ENCODE measurements at places on chromosomes 11 and 22.

DNA sequence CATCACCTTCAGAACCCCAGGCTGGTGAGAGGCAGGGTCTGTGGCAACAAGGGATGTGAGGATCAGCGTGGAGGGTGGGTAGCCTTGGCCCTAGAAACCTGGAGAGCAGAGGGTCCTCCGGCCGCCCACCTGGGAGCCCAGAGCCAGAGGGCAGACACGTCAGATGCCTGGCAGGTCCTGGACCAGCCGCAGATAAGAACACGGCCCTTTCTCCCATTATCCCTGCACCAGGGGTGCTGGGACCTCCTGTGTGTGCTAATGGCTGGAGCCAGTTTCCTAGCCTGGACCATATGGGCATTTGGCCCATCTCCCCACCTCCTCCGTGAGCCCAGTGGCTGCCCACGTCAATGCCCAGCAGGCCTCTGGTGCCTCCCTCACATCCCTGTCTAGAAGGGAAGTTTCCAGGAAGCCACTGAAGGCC, 88.4 kb downstream of the MORC2 start:
- no peak for DNase-seq

GRCh38 chr11:108278546-108278945, 55.7 kb downstream of the ATM start:
- DNase-seq: no peak

DNA sequence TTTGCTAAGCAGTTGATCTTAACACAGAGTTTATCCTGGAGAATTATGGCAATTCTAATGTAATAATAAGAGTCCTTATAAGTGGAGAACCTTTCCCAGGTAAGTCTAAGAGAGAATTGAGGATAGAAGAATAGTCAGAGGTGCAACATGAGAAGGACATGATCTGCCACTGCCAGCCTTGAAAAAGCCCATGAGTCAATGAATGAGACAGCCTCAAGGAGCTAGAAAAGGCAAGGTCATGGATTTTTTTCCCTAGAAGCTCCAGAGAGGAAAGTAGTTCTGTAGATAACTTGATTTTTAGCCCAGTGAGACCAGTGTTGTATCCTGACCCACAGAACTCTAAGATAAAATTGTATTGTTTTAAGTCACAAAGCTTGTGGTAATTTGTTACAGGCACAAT, 16.9 kb downstream of the MS4A6A start:
- DNase-seq: no peak

DNA sequence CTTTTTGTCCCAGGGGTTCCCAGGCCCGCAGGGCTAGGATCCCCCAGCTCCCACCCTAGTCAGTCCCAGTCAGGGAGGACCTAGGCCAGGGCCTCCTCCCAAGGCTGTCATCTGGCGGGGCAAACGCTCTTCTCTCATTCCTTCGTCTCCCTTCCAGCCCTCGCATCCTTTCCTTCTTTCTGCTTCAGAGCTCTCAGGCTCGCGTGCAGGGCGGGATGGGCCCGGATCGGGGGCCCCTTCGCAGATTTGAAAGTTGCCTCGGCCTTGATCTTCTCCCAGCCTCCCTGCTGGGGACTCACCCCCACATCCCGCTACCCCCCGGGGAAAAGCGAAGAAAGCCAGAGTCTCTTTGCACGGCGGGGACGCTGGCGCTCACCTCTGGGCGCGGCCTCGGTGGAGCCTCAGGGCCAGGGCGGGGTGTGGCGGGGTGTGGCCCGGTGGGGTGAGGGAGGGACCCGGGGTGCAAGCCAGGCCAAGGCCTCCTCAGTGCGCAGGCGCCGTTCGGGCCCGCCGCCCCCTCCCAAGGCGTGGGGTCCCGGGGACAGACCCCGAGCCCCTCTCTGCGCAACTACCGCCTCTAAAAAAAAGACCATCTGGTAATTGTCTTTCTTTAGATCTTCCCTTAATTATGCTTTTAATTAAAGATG, 14.8 kb upstream of the PAX6 start:
- DNase-seq: no peak

Measured in substantia nigra (tissue), 51 donors.